ENCODE measurements at places on chromosomes 16 and 17. TPM values are rescaled to one million over a fixed set of nuclear protein-coding genes. Genes with fewer than 3 reads are reported as not detected.
A peak's percentile ranks its signal among the peaks of the same experiment; 100 is the strongest.

The CDRT15L2 gene
- total RNA-seq = not detected

The PPY gene
- total RNA-seq = not detected

The LGALS9 gene
- total RNA-seq = 463 TPM

The NTN1 gene
- total RNA-seq = 6.8 TPM

The OR3A1 gene
- not detected for total RNA-seq

The LAT gene
- total RNA-seq = 7.2 TPM

The KRT39 gene
- not detected for total RNA-seq

The ATF7IP2 gene
- 8.6 TPM for total RNA-seq

- peaks cover under 1% of the 10 kb centered on the region for H3K4me1 ChIP-seq
Measured at GRCh38 chr16:8855051-8855786, 13.6 kb downstream of the CARHSP1 start.

GRCh38 chr17:81165246-81166032, at the start of gene PVALEF:
Gene PVALEF (plus strand): TSS chr17:81165507. CDS start chr17:81181227, 15,720 bp downstream.
- no peak for DNase-seq
- no peak within 1 kb of the TSS for H3K27ac ChIP-seq
- H3K4me1 ChIP-seq = peaks cover 3% of the 10 kb centered on the region
- peaks cover 47% of the 10 kb centered on the region for H3K27me3 ChIP-seq
- H3K4me3 ChIP-seq = no peak within 1 kb of the TSS

GRCh38 chr17:12731839-12732238, 57.5 kb upstream of the ARHGAP44 start:
- no peak for DNase-seq
- H3K27me3 ChIP-seq = no peaks in the 10 kb centered on the region
- no peak overlapping the region for H3K4me3 ChIP-seq
- no peaks in the 10 kb centered on the region for H3K36me3 ChIP-seq
- peak overlapping the region; percentile 77 for H3K27ac ChIP-seq

- H3K27ac ChIP-seq = no peak overlapping the region
- H3K27me3 ChIP-seq = no peaks in the 10 kb centered on the region
- no peaks in the 10 kb centered on the region for H3K36me3 ChIP-seq
- no peak overlapping the region for H3K4me3 ChIP-seq
- no peaks in the 10 kb centered on the region for H3K4me1 ChIP-seq
- DNase-seq = no peak
Measured at GRCh38 chr17:39045948-39046679, 78.9 kb upstream of the FBXO47 start.

GRCh38 chr16:54283725-54284318, 2.8 kb downstream of the IRX3 start:
- no peak overlapping the region for H3K27ac ChIP-seq
- H3K36me3 ChIP-seq = no peaks in the 10 kb centered on the region
- peaks cover 51% of the 10 kb centered on the region for H3K4me1 ChIP-seq

DNA sequence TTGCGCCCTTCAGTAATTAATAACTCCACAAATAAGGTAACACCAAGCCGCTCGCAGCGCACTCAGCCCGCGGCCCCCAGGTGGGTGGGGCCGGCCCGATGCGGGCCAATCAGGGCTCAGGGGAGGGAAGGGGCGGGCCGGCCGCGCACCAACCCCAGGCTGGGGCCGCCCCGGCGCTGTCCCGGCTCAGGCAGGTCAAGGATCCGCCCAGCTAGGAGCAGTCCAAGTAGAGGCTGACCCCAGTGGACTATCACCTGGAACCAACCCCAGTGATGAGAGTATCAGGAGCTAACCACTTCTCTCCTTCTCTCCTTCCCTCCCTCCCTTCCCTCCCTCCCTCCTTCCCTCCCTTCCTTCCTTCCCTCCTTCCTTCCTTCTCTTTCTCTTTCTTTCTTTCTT, 110.8 kb downstream of the C16orf78 start:
- no peak overlapping the region for H3K4me3 ChIP-seq
- peaks cover 8% of the 10 kb centered on the region for H3K27me3 ChIP-seq
- H3K27ac ChIP-seq = peak overlapping the region; percentile 23

- H3K27ac ChIP-seq = no peak overlapping the region
- H3K27me3 ChIP-seq = peaks cover 17% of the 10 kb centered on the region
- DNase-seq = peak; percentile 7
- H3K4me1 ChIP-seq = no peaks in the 10 kb centered on the region
- H3K4me3 ChIP-seq = no peak overlapping the region
Measured at GRCh38 chr16:359871-360697, 7.6 kb upstream of the AXIN1 start.

DNA sequence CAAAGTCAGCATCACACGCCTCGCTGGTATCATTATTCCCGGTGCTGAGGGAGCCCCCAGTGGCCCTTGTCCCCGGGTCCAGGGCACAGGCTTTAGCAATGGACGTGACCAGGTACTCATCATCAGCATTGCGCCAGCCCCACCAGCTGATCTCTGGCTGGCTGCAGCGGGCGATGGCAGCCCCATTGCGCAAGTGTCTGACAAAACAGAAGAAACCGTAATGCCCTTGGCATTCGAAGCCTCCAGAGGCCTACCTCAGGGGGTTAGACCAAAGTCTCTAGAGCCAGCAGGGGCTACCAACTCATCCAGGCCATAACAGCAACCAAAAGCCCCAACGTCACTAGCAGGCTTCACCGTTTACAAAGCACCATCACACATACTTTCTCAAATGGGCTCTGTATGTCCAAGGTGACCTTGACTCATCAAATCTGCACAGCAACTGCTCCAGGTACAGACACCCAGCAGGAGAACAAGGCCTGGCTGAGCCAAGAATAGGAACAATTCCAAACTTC, 7.3 kb downstream of the MTMR4 start:
- no peaks in the 10 kb centered on the region for H3K4me1 ChIP-seq
- H3K36me3 ChIP-seq = peaks cover 5% of the 10 kb centered on the region
- no peak overlapping the region for H3K4me3 ChIP-seq
- H3K27ac ChIP-seq = no peak overlapping the region
- H3K27me3 ChIP-seq = no peaks in the 10 kb centered on the region

GRCh38 chr16:89700649-89701424, 668 bp downstream of the SPATA2L start:
- DNase-seq = peak; percentile 77
- peak overlapping the region; percentile 77 for H3K4me3 ChIP-seq
- no peaks in the 10 kb centered on the region for H3K27me3 ChIP-seq
- no peaks in the 10 kb centered on the region for H3K36me3 ChIP-seq
- H3K4me1 ChIP-seq = peaks cover 16% of the 10 kb centered on the region

GRCh38 chr16:89071686-89072547, 21.7 kb upstream of the ACSF3 start:
- no peak overlapping the region for H3K4me3 ChIP-seq
- no peak overlapping the region for H3K27ac ChIP-seq
- peaks cover 27% of the 10 kb centered on the region for H3K27me3 ChIP-seq
- no peaks in the 10 kb centered on the region for H3K36me3 ChIP-seq

- DNase-seq = no peak
- H3K27me3 ChIP-seq = no peaks in the 10 kb centered on the region
- peak overlapping the region; percentile 84 for H3K27ac ChIP-seq
- H3K36me3 ChIP-seq = peaks cover 10% of the 10 kb centered on the region
- H3K4me3 ChIP-seq = no peak overlapping the region
- peaks cover 20% of the 10 kb centered on the region for H3K4me1 ChIP-seq
Measured at GRCh38 chr16:2664574-2664982, 17.7 kb upstream of the KCTD5 start.

- H3K27ac ChIP-seq = no peak overlapping the region
- no peaks in the 10 kb centered on the region for H3K36me3 ChIP-seq
- H3K4me1 ChIP-seq = peaks cover 5% of the 10 kb centered on the region
- DNase-seq = no peak
- no peaks in the 10 kb centered on the region for H3K27me3 ChIP-seq
Measured at GRCh38 chr16:46857368-46857945, 26.5 kb upstream of the C16orf87 start.

- H3K27me3 ChIP-seq = no peaks in the 10 kb centered on the region
- H3K27ac ChIP-seq = no peak overlapping the region
- no peaks in the 10 kb centered on the region for H3K36me3 ChIP-seq
- no peaks in the 10 kb centered on the region for H3K4me1 ChIP-seq
- H3K4me3 ChIP-seq = no peak overlapping the region
- DNase-seq = no peak
Measured at GRCh38 chr17:55814377-55814776, 63.5 kb downstream of the PCTP start.

GRCh38 chr17:36885153-36885735, 52.0 kb upstream of the LHX1 start:
- no peaks in the 10 kb centered on the region for H3K36me3 ChIP-seq
- no peaks in the 10 kb centered on the region for H3K4me1 ChIP-seq
- H3K27me3 ChIP-seq = peaks cover 74% of the 10 kb centered on the region
- H3K4me3 ChIP-seq = no peak overlapping the region
- no peak for DNase-seq

- no peak for DNase-seq
- no peaks in the 10 kb centered on the region for H3K36me3 ChIP-seq
- no peak overlapping the region for H3K4me3 ChIP-seq
- no peak overlapping the region for H3K27ac ChIP-seq
Measured at GRCh38 chr17:68559316-68559715, 41.9 kb downstream of the FAM20A start.

DNA sequence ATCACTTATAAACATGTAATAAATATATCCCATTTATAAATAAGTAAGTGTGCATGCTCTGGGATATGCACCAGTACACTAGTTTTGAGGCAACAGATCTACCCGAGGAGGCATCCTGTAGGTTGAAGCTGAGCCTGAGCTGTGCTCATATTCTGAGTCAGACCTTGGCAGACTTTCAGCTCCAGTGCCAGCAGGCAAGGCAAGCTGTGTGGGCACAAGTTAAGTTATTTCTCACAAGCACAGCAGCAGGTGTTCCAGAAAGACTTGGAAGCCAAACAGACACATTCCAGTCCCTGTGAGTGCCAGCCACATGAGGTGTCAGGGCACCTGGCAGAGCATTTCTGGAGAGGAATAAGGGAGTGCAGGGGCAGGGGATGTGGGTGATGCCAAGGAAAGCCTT, 1.3 kb upstream of the CLEC19A start:
- H3K27me3 ChIP-seq = no peaks in the 10 kb centered on the region
- no peak overlapping the region for H3K27ac ChIP-seq
- H3K4me1 ChIP-seq = no peaks in the 10 kb centered on the region
- no peaks in the 10 kb centered on the region for H3K36me3 ChIP-seq

GRCh38 chr17:49548051-49548505, 27.6 kb upstream of the NXPH3 start:
- H3K27me3 ChIP-seq = no peaks in the 10 kb centered on the region
- no peaks in the 10 kb centered on the region for H3K4me1 ChIP-seq
- H3K4me3 ChIP-seq = no peak overlapping the region
- H3K36me3 ChIP-seq = no peaks in the 10 kb centered on the region
- no peak overlapping the region for H3K27ac ChIP-seq
- DNase-seq = no peak

DNA sequence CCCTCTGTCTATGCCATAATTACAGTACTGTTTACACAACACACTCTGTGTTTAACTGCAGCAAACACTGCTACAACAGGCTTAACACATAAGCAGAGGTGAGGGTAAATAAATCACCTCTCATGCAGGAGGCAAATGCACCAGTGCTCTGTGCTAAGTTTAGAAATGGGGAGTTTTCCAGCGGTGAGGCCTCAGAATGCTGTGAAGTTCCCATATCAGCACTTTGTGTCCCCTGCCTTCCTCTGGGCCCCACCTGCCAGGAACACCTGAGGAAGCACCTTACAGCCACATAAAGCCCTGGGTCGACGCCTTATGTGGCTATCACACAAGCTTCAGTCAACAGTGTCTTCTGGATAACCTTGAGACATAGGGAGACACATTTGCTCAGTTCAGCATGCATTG, 304.5 kb downstream of the HAPSTR1 start:
- H3K27me3 ChIP-seq = no peaks in the 10 kb centered on the region
- H3K4me1 ChIP-seq = no peaks in the 10 kb centered on the region
- no peaks in the 10 kb centered on the region for H3K36me3 ChIP-seq
- peak; percentile 17 for DNase-seq
- no peak overlapping the region for H3K4me3 ChIP-seq

- no peaks in the 10 kb centered on the region for H3K4me1 ChIP-seq
- no peak for DNase-seq
- H3K27ac ChIP-seq = no peak overlapping the region
- H3K4me3 ChIP-seq = no peak overlapping the region
Measured at GRCh38 chr17:19614900-19615299, 33.7 kb upstream of the ALDH3A2 start.

DNA sequence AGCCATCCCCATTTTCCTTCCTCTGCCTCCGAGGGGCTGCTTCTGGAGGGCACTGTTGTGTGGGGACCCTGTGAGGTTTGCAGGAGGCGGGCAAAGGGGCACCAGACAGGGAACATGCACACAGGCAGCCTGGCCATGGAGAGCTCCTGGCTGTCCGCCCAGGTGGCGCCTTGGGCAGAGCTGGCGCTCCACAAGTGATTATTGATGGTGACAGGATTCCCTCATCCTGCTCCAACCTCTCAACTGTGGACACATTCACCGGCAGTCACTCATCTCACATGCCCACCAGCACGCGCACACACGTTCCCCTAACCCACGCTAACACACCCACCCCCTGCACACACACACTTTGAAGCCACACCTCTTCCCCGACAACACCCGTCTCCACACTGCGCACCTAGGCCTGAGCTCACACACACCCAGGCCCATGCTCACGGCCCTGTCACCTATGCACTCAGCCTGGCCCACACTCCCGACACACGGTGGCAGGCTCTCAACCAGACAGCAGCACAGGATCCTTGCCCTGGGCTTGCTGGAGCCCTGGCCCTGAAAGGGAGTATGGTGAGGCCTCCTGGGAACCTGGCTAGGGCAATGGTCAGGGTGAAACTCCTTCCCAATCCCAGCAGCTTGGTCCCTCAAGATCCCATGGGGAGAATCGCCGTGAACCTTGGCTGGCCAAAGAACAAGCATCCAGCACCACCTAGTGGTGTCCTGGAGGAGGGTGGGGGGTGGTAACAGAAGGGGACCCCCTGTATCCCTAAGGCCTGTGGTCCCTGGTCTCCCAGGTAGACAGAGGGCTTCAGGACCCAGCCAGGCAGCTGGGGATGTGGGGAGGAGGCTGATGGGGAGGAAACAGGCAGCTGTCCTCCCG, 3.6 kb downstream of the PNMT start:
- no peaks in the 10 kb centered on the region for H3K36me3 ChIP-seq
- H3K4me1 ChIP-seq = peaks cover 24% of the 10 kb centered on the region
- no peak overlapping the region for H3K4me3 ChIP-seq
- peak overlapping the region; percentile 41 for H3K27ac ChIP-seq
- DNase-seq = peak; percentile 67

- no peak for DNase-seq
- H3K36me3 ChIP-seq = no peaks in the 10 kb centered on the region
- no peak overlapping the region for H3K27ac ChIP-seq
- H3K27me3 ChIP-seq = no peaks in the 10 kb centered on the region
Measured at GRCh38 chr17:82789806-82790205, 37.9 kb downstream of the TBCD start.

DNA sequence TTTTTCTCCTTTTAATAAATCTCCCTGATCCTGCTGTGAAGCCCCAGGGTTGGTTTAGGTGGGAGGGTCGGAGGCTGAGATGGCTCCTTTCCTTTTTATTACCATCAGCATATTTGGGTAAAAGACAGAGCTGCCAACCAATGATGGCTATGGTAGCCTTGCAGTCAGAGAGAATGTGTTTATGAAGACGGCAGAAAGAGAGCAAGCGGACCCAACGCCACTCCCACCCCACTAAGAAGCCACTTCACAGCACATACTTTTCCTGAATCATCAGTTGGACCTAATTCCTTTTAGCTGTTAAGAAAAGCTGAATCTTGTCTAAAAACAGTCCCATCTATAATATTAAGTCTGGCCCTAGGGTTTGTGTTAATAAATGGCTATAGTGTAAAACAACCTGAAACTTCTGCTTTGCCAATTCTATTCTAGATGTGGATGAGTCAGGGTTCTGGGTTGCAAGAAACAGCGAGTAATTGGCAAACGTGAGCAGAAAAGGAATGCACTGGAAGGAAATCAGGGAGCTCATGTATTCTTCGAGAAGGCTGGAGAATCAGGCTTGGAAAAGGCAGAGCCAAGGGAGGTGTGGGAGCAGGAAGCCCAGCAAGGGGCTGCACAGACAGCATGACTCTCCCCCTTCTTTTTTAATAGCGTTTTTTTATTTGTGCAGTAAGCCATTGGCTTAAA, 34.0 kb upstream of the PRKCA start:
- no peaks in the 10 kb centered on the region for H3K27me3 ChIP-seq
- no peak overlapping the region for H3K4me3 ChIP-seq
- H3K4me1 ChIP-seq = no peaks in the 10 kb centered on the region
